ENCODE measurements at places on chromosomes 3 and 15. TPM values are rescaled to one million over a fixed set of nuclear protein-coding genes. Genes with fewer than 3 reads are reported as not detected.

Gene TNIK
- total RNA-seq, result 4.8 TPM

DNA sequence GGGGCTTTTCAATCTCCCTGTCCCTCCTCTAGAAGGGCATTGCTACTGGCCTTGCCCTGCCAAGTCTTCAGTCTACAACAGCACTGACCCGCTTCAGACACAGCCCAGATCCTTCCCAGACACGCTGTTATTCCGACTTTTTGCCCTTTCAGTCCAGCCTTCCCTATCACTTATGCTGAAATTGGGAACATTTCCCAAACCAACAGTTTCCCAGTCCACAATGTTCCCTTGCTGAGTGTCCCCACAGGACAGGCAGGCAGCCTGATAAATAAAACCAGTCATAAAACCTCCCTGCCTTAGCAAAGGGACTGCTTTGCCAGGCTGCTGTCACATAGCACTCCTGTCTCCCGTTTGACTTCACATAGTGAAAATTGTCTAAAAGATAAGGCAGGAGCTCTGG lies 43.5 kb downstream of the GOLGA6L2 start:
- H3K27me3 ChIP-seq, result no peaks in the 10 kb centered on the region
- no peak for DNase-seq
- no peaks in the 10 kb centered on the region for H3K36me3 ChIP-seq

GRCh38 chr15:80403712-80404056 lies 498 bp upstream of the ARNT2 start:
- no peak for DNase-seq
- no peak overlapping the region for H3K4me3 ChIP-seq
- no peak overlapping the region for H3K27ac ChIP-seq

Gene TXNRD3
- total RNA-seq, result 7.3 TPM

DNA sequence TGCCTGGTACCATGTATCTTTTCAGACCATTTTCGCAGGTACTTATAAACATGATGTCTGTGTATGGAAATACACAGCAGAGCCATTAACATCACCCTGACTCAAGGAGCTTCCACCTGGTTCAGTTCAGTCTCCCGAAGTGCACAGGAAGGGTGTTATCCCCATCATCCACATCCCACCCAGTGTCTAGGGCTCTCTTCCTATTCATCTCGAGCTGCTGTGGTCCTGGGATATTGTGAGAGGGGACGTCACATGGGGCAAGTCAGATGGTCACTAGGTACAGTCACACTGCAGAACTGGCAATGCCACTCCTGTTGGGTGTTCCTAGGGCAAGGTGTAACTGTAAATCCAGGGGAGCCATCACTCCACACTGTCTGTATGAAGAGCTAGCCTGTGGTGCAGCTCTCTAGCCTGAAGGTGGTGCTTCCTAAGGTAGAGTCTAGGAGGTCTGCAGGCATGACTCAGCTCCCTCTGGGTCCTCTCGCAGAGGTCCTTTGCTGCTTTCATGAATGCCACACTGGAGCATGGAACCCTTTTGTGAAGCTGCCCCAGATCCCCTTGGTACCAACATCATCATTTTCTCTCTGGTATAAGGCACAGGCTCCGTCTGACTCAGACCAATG lies 13.9 kb downstream of the ISLR2 start:
- H3K27ac ChIP-seq, result no peak overlapping the region
- no peak for DNase-seq
- H3K36me3 ChIP-seq, result no peaks in the 10 kb centered on the region
- no peaks in the 10 kb centered on the region for H3K4me1 ChIP-seq
- H3K27me3 ChIP-seq, result peaks cover 2% of the 10 kb centered on the region

DNA sequence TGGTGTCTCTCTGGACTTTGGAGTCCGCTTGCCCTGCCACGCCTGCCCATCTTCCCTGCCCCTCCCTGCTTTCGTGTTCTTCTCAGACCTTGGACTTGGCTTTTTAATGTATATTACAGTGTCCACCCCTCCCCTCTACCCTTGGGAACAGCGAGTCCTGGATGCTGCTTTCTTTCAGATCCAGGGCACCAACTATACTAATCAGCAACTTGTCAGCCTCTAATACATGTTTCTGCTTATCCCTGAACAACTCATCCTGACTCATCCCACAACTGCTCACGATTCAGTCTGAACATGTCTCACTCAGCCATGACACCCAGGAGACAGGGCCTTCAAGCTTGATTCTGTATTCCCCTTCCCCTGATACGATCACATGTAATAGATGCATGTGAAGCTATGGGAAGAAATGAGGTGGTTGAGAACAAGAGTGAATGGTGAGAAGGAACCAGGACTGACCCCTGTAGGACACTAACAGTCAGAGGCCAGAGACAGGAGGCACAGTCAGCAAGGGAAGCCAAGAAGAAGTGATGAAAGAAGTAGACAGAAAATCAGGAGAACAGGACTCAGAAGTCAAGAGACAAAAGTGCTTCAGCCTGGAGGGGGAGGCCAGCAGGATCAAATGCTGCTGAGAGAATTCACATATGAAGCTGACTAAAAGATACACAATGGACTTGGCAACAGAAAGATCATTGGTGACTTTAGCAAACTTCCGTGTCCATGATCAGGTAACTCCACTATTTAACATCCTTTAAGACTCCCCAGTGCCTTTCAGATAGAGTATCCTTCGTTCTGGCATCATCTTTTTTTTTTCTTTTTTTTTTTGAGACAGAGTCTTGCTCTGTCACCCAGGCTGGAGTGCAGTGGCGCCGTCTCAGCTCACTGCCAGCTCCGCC lies 35.4 kb downstream of the BCL2L10 start:
- no peaks in the 10 kb centered on the region for H3K36me3 ChIP-seq
- no peak overlapping the region for H3K4me3 ChIP-seq

Gene AADACL2
- not detected for total RNA-seq

DNA sequence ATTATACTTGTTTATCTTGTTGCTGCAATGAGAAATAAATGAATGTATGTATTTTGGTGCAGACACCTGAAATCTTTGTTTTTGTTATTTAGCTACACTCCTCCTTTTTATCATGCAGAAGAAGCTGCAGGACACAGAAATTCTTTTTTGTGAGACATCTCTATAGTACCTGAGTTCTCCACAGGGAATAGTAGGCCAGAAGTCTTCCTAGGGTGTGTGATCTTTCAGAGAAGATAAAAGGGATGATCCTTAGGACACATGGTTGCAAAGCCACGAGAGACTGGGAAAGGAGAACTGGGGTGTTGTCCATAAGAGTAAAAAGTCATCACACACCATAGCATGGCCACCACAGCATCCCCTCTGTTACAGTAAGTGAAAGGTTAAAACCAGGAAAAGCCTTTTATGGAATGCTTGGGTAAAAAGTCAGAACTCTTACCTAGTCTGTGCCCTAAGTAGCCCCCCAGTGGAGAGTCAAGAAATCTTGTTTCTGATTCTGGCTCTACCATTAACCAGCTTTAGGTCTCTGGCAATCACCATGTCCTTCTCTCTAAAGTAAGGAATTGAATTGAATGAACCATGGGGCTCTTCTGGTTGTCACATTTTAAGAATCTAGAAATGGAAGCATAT lies 31.9 kb upstream of the ADGRG7 start:
- no peak overlapping the region for H3K27ac ChIP-seq
- no peaks in the 10 kb centered on the region for H3K36me3 ChIP-seq
- peaks cover 5% of the 10 kb centered on the region for H3K4me1 ChIP-seq
- H3K4me3 ChIP-seq, result no peak overlapping the region

DNA sequence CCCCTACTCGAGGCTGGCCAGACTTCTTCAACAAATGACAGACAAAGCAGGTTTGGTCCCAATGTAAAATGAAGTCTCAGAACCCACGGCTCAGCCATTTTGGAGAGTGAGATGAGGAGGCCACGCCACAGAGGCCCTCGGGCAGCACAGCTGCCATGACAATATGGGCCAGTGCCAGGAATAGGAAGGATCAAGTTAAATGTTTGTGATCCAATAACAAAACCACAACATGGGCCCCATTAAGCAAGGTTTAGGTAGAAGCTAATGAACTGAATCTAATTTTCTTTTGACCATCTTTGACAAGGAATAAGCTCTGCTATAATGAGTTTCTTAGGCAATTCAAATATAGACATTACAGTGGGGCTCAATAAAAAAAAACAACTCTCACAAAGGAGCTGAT lies 52.6 kb downstream of the RFTN1 start:
- no peak for DNase-seq
- no peaks in the 10 kb centered on the region for H3K27me3 ChIP-seq
- no peak overlapping the region for H3K4me3 ChIP-seq
- no peaks in the 10 kb centered on the region for H3K4me1 ChIP-seq
- no peaks in the 10 kb centered on the region for H3K36me3 ChIP-seq

- no peak overlapping the region for H3K27ac ChIP-seq
- no peaks in the 10 kb centered on the region for H3K27me3 ChIP-seq
- H3K4me3 ChIP-seq, result no peak overlapping the region
- H3K36me3 ChIP-seq, result no peaks in the 10 kb centered on the region
- no peak for DNase-seq
These were observed 116.9 kb upstream of the ABHD17C start for GRCh38 chr15:80578206-80578595.

DNA sequence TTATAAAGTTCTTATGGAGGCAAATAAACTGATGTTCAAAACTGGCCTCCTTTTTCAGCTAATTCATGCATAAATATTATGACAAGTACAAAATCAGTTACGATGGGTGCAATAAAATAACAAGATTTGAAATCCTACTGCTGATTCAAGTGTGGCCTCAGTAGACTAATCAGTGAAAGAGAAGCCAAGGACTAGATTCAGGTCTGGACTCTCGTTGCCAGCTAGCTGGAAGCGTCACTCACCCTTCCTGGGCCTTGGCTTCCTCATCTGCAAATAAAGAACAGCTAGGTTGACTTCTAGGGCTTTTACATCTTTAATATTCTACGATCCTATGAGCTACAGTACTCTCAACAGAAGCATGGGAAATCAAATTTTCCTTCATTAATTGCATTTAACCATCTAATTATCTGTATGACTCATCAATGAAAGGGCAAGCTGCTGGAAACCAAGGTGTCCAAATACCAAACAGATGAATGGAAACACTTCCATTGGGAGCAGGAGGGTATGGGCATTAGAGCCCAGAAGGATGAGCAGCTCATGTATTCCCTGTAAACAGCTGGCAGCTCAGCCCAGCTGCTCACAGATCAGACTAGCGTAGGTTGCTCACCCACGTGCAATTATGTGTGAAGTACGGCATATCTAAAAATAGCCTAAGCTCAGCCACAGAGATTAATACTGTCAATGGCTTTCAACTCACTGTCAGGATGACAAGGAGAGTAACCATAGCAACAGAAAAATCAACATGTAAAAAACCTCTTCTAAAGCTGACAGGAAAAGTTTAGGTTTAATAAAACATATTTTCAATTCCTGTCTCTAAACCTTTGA lies 294.8 kb downstream of the PLCL2 start:
- DNase-seq, result no peak
- no peaks in the 10 kb centered on the region for H3K36me3 ChIP-seq
- H3K27ac ChIP-seq, result no peak overlapping the region
- H3K27me3 ChIP-seq, result no peaks in the 10 kb centered on the region
- no peak overlapping the region for H3K4me3 ChIP-seq

- no peaks in the 10 kb centered on the region for H3K36me3 ChIP-seq
- H3K4me3 ChIP-seq, result no peak overlapping the region
- H3K27ac ChIP-seq, result no peak overlapping the region
- H3K4me1 ChIP-seq, result peaks cover 34% of the 10 kb centered on the region
These were observed 6.7 kb downstream of the EOMES start for GRCh38 chr3:27715454-27715806.

Gene BDH1
- total RNA-seq, result 49.4 TPM

- H3K36me3 ChIP-seq, result no peaks in the 10 kb centered on the region
- no peaks in the 10 kb centered on the region for H3K4me1 ChIP-seq
- H3K4me3 ChIP-seq, result no peak overlapping the region
These were observed 149.1 kb upstream of the CD96 start for GRCh38 chr3:111392894-111393398.

Gene LTK
- total RNA-seq, result 2.6 TPM

DNA sequence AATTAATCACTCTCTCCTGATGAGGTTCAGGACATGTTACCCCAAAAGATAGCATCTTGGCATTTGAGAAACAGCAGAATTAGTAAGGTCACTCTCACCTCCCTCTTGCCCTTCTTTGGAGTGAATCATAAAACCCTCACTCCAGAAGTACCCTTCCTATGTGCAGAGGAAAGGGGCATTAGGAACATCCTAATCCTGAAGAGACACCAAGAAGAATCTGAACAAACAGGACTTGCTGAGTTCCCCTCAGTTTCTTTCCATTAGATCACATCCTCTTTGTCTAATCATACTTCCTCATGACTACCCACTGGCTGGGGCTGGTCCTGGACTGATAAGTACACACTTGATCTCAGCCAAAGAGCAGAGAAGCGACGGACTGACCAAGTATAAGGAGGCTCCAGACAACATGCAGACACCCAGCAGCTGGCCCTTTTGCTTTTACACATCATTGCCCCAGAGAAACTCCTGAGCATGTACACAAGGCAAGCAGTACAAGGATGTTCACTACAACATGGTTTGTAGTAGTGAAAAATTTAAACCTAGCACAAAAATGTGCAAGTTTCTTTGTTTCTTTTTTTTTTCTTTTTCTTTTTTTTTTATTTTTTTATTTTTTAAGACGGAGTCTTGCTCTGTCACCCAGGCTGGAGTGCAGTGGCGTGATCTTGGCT lies 15.0 kb upstream of the TM6SF1 start:
- H3K4me1 ChIP-seq, result no peaks in the 10 kb centered on the region
- no peak for DNase-seq
- no peaks in the 10 kb centered on the region for H3K27me3 ChIP-seq
- H3K27ac ChIP-seq, result no peak overlapping the region
- H3K4me3 ChIP-seq, result no peak overlapping the region

- no peak for DNase-seq
- H3K4me3 ChIP-seq, result peak overlapping the region; percentile 51
- H3K4me1 ChIP-seq, result peaks cover 55% of the 10 kb centered on the region
These were observed 27.6 kb upstream of the VILL start for GRCh38 chr3:37963016-37963415.

- H3K36me3 ChIP-seq, result no peaks in the 10 kb centered on the region
- peak within 1 kb of the TSS; percentile 80 for H3K4me3 ChIP-seq
- H3K27ac ChIP-seq, result peak within 1 kb of the TSS; percentile 88
- no peaks in the 10 kb centered on the region for H3K27me3 ChIP-seq
These were observed at the start of gene RFTN1 for GRCh38 chr3:16513141-16514020. TSS of gene RFTN1 (minus strand) at chr3:16513699. CDS start at chr3:16493869, 19,830 bp downstream.

DNA sequence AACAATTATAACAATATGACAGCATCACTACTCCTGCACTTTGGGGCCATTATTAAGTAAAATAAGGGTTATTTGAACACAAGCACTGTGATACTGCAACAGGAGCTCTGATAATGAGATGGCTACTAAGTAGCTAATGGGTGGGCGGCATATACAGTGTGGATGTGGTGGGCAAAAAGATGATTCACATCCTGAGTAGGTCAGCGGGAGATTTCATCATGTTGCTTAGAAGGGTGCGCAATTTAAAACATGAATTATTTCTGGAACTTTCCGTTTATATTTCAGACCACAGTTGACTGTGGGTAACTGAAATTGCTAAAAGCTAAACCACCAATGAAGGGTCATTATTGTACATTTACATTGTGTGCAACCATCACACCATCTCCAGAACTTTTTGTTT lies 42.3 kb downstream of the FBXO22 start:
- no peak overlapping the region for H3K27ac ChIP-seq
- H3K36me3 ChIP-seq, result no peaks in the 10 kb centered on the region
- no peaks in the 10 kb centered on the region for H3K4me1 ChIP-seq
- no peaks in the 10 kb centered on the region for H3K27me3 ChIP-seq
- H3K4me3 ChIP-seq, result no peak overlapping the region
- no peak for DNase-seq

GRCh38 chr3:152151216-152151876 lies 117.4 kb upstream of the MBNL1 start:
- no peaks in the 10 kb centered on the region for H3K36me3 ChIP-seq
- H3K4me1 ChIP-seq, result no peaks in the 10 kb centered on the region
- no peak overlapping the region for H3K27ac ChIP-seq

Gene SAMD7
- total RNA-seq, result not detected

- no peaks in the 10 kb centered on the region for H3K4me1 ChIP-seq
- H3K27ac ChIP-seq, result no peak overlapping the region
- no peak overlapping the region for H3K4me3 ChIP-seq
- DNase-seq, result no peak
- no peaks in the 10 kb centered on the region for H3K36me3 ChIP-seq
These were observed 179.0 kb upstream of the PFN2 start for GRCh38 chr3:150149651-150150051.
